ENCODE measurements at places on chromosomes 16 and 17.

- DNase-seq, result no peak
Measured at GRCh38 chr16:47947723-47948122, 208.1 kb downstream of the ABCC12 start.

- no peak for DNase-seq
Measured at GRCh38 chr16:72963533-72964315, 84.2 kb downstream of the ZFHX3 start.

GRCh38 chr16:81201267-81201666 lies 37.2 kb upstream of the BCO1 start:
- DNase-seq, result no peak

- DNase-seq, result no peak
Measured at GRCh38 chr17:14616528-14616927, 315.6 kb downstream of the HS3ST3B1 start.

DNA sequence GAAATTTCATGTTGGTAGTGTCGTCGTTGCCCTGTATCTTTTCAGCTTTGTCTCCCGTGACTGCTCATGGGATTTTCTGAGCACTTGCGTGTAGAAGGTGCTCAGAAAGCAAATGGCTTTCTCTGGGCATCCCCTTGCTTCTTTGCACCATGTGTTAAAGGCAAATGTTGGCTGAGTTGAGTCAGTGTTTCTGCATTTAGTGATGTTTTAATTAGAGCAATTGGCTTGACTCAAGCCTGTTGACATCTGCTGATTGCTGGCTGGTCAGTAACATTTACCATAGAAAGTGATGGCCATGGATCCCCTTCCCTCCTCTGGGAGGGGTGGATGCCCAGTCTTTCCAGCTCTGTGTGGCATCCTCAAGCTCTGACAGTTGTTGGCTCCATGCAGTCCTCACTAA lies 187.2 kb upstream of the MPHOSPH6 start:
- DNase-seq, result no peak

DNA sequence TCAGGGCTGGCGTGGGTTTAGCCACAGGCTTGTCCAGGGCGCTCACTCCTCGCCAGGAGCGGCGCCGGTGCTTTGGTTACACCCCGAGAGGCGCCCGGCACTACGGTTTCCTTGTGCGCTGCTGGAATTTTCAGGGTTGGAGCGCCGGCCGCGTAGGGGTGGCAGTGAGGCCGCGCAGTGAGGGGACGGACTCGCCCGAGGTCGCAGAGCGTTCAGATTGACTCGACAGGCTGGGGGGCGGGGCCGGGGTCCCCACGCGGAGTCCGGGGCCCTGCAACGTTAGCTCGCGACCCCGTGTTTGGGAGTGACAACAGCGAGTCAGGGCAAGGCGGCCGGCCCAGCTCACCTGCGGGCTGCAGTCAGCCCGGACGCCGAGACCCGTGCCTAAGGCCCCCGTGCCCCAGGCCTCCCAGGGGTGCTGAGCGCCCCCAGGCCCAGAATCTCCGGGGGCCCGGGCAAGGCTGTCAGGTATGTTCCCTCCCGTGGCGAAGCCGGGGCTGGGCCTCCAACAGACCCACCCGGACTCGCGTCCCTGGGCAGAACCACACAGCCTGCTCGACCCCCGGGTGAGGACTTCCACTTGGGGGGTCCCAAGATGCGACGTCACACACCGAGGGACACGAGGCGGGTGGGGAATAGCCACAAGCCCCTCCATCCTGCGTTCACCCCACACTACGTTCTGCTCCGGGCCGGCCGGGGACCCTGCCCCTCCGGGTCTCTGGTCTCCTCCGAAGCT lies 1.3 kb upstream of the ACTG1 start:
- DNase-seq, result peak; percentile 62

DNA sequence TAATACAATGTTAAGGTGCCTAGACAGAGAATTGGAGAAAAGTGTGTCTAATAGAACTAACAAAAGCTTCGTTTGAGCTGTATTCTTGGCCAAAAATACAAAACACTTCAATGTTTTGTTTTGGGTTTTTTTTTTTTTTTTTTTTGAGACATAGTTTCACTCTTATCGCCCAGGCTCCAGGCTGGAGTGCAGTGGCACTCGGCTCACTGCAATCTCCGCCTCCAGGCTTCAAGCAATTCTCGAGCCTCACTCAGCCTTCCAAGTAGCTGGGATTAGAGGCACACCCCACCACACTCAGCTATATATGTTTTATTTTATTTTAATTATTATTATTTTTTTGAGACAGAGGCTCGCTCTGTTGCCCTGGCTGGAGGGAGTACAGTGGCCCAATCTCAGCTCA lies 38.3 kb upstream of the CARMIL2 start:
- DNase-seq, result no peak

DNA sequence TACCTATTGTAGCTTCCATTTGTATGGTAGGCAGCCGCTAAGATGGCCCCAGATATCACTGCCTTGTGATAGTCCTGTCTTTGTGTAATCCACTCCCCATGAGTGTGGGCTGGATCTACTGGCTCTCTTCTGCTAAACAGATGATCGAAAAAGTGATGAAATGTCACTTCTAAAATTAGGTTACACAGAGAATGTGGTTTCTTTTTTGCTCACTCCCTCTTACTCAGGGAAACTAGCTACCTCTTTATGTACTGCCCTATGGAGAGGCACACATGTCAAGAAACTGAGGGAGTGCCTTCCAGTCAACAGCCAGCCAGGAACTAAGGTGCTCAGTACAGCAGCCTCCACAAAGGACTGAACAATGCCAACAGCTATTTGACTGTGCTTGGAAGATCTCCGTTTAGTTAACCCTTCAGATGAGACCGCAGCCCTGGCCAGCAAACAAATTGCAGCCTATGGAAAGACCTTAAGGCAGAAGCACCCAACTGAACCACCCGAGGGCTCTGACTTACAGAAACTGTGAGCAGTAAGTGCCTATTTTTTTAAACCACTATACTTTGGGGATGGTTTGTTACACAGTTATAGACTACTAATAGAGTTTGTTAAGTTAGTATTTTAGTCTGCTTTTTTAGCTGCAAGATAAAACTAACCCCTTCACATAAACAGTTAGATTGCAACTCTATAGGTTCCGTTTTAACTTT lies 113.2 kb upstream of the MAF start:
- DNase-seq, result no peak

DNA sequence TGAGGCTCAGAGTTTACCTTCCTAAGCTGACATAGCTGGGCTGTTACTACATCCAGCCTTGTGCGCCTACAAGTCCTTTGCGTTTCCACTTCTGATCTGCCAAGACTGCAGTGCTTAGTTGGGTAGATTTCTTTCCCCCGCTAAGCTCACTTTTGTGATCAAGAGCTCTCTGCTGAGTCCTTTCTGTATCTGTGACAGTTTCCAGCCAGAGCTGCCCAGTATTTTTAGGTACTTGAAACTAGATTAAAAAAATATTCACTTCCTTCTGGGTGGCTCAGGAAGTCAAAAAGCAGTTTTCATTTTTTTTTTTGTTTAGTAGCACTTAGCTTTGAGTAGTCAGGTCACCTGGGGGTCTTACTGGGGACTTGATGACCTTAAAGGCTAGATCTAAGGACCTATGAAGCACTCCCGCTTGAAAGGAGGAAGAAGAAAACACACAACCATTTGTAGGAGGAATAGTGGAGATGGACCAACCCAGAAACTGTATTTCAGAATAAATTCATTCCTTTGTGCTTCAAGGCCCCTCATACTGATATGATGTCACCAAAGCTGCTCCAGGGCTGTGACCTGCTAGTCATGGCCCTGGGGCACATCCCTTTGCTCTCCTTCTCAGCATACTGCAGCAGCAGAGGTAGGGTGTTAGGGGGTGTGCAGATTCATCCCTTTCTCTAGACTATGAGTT lies 75.6 kb upstream of the HNF1B start:
- DNase-seq, result no peak

DNA sequence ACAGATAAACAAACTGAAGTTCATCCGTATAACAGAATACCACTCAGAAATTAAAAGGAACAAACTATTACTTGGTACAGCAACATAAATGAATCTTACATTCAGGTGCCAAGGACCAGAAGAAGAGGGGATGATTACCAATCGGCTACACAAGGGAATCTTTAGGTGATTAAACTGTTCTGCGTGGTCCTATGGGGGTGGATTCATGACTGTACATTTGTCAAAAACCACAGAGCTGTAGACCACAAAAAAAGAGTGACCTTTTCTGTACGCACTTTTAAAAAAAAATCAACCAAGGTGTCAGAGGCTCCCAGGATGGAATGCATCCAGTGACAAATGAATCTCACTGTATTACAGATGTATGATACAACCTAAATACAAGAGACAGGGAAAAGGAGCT lies 110.8 kb downstream of the CDYL2 start:
- no peak for DNase-seq

DNA sequence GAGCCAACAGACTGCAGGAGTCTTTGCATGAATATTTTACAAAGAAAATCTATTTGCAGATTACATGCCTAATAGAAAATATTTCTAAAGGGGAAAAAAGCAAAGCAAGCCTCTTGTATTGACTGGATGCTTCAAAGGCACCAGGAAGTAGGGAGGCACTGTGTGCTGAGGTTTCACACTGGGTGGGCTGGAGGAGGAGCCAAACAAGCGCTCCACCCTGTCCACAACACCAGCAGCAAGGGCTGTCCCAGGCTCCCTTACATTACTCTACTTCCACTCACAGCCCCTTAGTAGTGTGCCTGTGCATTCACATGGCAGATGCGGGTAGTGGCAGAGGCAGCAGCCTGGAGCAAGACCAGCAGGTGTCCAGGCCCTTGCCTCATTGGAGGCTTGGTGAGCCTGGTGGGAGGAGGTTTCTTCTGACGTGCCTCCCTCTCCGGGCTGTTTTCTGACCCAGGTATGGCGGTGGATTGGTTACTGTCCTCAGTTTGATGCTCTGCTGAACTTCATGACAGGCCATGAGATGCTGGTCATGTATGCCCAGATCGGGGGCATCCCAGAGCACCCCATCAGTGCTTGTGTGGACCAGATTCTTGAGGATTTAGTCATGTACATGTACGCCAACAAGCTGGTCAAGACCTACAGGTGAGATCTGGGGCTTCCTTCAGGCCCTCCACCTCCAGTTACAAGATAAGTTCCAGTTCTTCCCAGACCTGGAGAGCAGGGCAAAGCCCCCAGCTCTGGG lies 7.0 kb upstream of the CCNF start:
- no peak for DNase-seq

- peak; percentile 89 for DNase-seq
Measured at GRCh38 chr17:15194859-15195277, 70.3 kb downstream of the PMP22 start.

DNA sequence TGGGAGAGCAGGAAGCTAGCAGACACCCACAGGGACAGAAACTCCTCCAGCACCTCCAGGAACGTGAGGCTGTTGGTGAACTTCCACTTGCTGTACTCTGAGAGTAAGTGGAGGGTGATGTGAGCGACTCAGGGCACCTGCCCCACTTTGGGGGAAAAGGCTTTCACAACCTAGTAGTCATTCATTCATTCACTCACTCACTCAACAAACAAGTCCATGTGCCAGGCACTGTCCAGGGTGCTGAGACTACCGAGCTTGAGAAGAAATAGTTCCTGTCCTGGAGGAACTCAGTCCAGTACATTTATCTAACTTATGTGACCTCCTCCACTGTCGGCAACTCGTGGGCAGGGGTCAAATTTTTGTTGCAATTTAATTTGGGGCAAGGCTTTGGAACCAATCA lies 26.6 kb downstream of the LGALS9 start:
- no peak for DNase-seq

GRCh38 chr16:55349867-55350266 lies 25.9 kb downstream of the IRX6 start:
- DNase-seq, result no peak

- DNase-seq, result no peak
Measured at GRCh38 chr17:2856727-2857126, 60.5 kb downstream of the RAP1GAP2 start.

DNA sequence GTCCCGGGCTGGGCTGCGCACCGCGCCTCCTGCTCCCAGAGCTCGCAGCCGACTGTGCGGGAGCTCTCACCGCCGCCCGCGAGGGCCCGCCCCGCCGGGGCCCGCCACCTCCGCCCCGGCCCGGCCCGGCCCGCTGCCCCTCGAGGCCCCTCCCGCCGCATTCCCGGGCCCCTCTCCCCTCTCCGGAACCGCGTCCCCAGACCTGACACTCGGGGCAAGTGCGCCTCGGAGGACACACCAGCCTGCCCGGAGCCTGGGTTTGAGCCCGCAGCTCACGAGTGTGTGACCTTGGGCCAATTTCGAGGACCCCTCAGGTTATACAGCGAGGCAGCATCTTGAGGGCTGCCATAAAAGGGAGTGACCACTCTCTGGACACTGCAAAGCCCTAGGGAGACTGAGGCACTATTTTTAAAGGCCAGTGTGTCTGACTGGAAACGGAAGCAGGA lies 2.0 kb upstream of the GRIN2C start:
- no peak for DNase-seq

All from NCI-H1105 treated with DMSO at 0.1 percent for 48 hours (cell line).